ENCODE measurements at places on chromosomes 16 and 17.

- DNase-seq: no peak
Measured at GRCh38 chr16:66562986-66563385, 3.3 kb upstream of the CMTM1 start.

- DNase-seq: no peak
Measured at GRCh38 chr17:19286751-19287341, 49.7 kb downstream of the EPN2 start.

DNA sequence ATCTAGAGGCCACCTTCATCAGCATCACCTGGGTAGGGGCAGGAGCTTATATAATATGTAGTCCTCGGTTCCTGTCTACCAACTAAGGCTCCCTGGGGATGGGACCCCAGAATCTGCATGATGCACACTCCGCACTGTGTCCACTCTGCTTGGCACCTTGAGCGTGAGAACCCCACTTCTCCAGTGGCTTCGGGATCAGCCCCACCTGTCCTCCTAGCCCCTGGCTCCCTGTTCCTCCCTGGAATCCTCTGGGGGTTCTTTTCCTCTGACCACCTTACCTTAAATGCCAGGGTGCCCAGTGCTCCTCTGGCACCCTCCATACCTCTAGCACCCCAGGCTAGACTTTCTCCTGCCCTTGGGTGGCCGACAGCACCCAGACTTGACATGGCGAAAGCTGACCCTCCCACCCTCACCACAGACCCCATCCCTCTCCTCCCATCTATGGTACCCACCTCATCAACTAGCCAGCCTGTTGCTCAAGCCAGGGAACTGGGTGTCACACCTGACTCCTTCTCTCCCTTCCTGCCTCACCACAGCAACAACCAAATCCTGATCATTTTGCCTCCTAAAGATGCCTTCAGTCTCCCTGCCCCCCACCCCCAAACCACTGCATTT lies 2.8 kb upstream of the NXPH3 start:
- no peak for DNase-seq

DNA sequence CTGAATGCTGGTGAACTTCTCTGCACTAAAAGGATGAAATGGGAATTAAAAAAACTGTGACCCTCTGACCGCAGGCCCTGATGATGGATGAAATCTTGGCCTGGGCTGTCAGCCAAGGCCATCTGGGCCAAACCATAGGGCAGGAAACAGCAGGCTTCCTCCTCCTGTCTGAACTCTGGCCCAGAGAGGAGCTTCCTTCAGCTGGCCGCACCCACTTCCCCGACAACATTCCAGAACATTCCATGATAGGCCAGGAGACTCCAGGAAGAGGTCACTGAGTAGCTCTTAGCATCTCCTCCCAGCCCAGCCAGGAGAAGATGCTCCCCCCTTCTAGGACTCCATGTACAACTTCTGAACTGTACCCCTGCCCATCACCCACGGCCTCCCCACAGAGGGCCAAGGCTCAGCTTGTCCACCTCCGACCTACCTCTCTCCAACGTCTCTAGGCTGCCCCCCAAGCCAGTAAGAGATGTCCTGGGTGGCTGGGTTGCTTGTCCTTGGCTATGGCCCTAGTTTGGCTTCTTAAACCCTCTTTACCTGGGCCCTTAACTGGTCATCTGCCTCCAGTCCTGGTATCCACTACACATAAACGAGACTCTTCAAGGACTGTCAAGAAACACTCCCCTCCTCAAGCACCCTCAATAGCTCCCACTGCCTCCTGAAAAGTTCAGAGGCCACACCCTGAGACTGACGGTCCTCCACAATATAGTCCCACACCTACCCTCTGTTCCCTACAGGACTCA lies 1.7 kb downstream of the RPH3AL start:
- no peak for DNase-seq

DNA sequence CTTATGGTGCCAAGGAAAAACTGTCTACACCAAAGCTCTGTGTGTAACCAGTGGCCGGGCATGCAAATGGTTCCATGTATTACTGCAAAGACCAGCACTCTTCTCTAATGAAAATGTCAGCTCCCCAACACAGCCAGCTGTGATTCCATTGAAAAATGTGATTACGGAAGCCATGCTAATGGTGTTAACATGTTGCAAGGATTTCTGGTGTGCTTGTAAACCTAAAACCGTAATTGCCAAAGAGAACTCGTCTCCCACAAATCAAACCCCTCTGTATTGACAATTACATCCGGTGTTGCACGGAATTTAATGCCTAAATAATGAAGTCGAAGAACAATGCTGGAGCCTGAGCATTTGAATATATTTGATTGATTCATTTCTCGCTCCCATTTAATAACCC lies 351.7 kb downstream of the NPIPA8 start:
- no peak for DNase-seq

- no peak for DNase-seq
Measured at GRCh38 chr16:50709061-50709684, 15.8 kb downstream of the NOD2 start.

DNA sequence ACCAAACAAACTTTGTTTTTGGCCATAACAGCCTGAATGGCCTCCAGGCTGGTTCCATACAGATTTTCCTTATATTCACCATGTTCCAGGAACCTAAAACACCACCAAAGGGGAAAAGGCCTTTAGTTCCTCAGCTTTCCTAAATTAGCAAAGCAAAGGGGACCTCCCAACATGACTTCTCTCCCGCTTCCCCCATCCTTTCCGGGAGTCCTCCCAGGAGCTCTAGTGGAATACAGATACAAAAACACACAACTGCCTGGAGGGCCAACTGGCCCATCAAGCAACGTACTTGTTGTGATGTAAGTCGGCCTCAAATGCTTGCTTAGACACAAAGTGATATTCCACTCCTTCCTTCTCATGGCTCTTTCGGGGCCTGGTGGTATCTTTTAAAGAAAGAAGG lies 22.1 kb downstream of the MPP3 start:
- DNase-seq: no peak

All from DMS153 (cell line).